ENCODE measurements at places on chromosomes 13 and 19.

DNA sequence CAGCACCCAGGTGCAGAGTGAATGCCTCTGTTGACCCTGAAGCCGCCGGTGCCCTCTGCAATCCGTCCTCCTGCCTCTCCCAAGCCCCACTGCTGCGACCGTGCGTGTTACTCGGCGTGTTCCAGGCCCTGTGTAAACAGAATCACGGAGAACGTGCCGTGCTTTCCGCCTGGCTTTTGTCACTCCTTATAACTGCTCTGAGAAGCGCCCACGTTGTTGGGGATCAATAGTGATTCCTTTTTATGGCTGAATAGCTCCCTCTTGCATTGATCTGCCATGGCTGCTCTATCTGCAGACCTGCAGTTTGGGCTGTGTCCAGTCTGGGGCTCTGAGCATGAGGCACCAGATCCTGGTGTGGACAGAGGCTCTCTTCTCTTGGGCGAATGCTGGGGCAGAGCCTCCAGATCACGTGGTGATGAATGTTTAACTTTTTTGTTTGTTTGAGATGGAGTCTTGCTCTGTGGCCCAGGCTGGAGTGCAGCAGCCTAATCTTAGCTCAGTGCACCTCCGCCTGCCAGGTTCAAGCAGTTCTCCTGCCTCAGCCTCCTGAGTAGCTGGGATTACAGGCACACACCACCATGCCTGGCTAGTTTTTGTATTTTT, 15.8 kb downstream of the ADPRHL1 start:
- no peak for DNase-seq

DNA sequence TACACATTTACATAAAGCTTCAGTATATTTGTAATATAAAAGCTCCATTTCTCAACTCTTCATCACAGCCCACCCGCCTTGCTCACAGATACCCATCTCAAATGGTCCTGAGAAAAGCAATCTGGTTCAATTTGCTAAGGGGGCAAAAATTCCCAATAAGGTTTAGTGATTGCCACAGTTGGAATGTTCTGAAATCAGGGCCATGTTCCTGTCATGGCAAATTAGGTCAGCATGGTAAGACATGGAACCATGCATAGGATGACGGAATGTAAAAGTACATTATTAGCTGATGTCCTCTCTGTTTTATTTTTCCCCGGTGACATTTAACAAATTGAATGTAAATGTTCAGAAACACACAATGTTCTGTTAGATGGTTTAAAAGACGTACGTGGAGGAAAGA, 274.3 kb downstream of the MZT1 start:
- no peak for DNase-seq

DNA sequence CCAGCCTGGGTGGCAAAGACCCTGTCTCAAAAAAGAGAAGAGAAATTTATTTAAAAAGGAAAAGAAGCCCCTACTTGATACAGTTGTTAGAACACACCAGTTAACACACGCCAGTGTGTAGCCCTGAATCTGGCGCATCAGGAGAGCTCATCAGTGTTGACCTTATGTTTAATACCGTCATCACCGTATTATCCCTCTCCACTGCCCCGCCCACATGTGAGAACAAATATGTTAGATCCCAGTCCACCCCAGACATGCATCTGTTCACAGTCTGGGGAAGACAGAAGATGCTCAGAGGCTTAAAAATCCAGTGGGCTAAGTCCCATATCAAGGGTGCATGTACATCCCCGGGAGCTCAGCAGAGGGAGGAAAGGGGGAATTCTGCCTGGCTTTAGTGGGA, 155.2 kb downstream of the DPF1 start:
- peak; percentile 83 for DNase-seq

DNA sequence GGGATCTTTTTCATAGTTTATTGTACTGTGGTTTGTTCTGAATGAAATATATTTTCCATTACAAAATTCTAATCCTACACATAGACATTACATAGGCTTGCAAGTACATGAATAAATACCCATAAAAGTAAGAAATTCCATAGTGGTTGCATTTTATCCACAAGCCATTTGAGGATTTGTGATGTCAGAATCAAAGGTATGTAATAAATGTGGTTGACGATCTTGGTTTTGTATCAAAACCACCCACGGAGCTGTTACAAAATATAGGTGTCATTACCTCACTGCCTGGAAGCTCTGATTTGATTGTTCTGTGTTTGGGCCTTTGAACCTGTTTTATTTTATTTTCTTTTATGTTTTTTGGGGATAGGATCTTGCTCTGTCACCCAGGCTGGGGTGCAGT, 125.1 kb downstream of the NALCN start:
- no peak for DNase-seq

GRCh38 chr13:68428292-68428691, 1198.2 kb upstream of the PCDH9 start:
- no peak for DNase-seq

- peak; percentile 91 for DNase-seq
These were observed 12.1 kb upstream of the ZSCAN1 start for GRCh38 chr19:58021541-58022282.

GRCh38 chr19:53112286-53112685, 9.1 kb upstream of the ZNF160 start:
- no peak for DNase-seq

Data from NCI-H748 treated with DMSO at 0.1 percent for 48 hours (cell line).